ENCODE measurements at places on chromosomes 7 and 10. TPM values are rescaled to one million over a fixed set of nuclear protein-coding genes. Genes with fewer than 3 reads are reported as not detected.

The FAM24B gene
- 3.8 TPM for total RNA-seq

The OTUD1 gene
- total RNA-seq, result 13.8 TPM

The PRLHR gene
- total RNA-seq, result not detected

The NPC1L1 gene
- total RNA-seq, result not detected

The CTBP2 gene
- total RNA-seq, result 126 TPM

The ASL gene
- 43.5 TPM for total RNA-seq

The STEAP4 gene
- not detected for total RNA-seq

The OPALIN gene
- not detected for total RNA-seq

The ACSM6 gene
- total RNA-seq, result not detected

The SSBP1 gene
- 81.0 TPM for total RNA-seq

The LRMDA gene
- 0.67 TPM for total RNA-seq
